ENCODE measurements at places on chromosomes 6 and 20. TPM values are rescaled to one million over a fixed set of nuclear protein-coding genes. Genes with fewer than 3 reads are reported as not detected.

Gene RIPOR2
- 431 TPM for total RNA-seq

DNA sequence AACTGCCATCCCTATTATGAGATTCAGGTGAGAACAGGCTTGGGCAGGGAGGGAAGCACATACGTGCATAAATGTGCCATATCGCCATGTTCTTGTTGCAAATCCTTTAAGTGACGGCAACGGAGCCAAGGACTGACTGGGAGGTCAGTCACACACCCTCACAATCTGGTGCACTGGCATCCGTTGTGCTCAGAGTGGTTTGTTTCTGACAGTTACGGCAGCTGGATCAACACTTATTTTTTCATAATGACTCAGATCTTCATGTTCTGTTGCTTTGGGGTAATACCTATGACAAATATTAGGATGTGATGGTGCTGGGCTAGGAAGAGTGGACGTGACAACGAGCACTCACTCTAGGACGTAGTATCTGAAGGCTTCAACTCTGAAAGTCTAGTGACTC is 56.2 kb upstream of the PREP start:
- H3K4me3 ChIP-seq = peak overlapping the region; percentile 44
- no peak for DNase-seq
- no peak overlapping the region for H3K27ac ChIP-seq
- H3K36me3 ChIP-seq = no peaks in the 10 kb centered on the region
- no peaks in the 10 kb centered on the region for H3K4me1 ChIP-seq

Gene TRIM15
- not detected for total RNA-seq

Gene TXLNB
- 1.1 TPM for total RNA-seq

Gene ARID1B
- 164 TPM for total RNA-seq

DNA sequence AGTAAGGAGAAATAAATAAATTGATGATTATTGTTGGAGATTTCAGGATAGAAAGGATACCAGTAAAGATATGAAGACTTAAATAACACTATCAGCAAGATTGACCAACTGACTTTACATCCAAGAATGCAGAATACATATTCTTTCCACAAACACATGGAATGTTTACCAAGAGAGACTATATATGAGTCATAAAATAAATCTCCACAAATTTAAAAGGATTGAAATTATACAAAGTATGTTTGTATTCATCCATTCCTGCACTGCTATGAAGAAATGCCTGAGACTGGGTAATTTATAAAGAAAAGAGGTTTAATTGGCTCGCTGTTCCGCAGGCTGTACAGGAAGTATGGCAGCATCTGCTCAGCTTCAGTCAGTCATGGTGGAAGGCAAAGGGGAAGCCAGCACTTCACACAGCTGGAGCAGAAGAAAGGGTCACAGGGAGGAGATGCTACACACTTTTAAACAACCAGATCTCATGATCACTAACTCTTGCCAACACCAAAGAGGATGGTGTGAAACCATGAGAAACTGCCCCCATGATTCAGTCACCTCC is 56.7 kb upstream of the TNFRSF21 start:
- H3K27ac ChIP-seq = no peak overlapping the region
- H3K36me3 ChIP-seq = no peaks in the 10 kb centered on the region
- no peak for DNase-seq
- H3K4me1 ChIP-seq = no peaks in the 10 kb centered on the region

All from naive thymus-derived CD4-positive, alpha-beta T cell (primary cell).